Adrenal gland (tissue), 19 donors: ENCODE measurements at places on chromosomes 6 and 20. TPM values are rescaled to one million over a fixed set of nuclear protein-coding genes. Genes with fewer than 3 reads are reported as not detected.

Gene FGD2
- polyA plus RNA-seq = 28.7 TPM

Gene EEF1A2
- polyA plus RNA-seq = 151 TPM

DNA sequence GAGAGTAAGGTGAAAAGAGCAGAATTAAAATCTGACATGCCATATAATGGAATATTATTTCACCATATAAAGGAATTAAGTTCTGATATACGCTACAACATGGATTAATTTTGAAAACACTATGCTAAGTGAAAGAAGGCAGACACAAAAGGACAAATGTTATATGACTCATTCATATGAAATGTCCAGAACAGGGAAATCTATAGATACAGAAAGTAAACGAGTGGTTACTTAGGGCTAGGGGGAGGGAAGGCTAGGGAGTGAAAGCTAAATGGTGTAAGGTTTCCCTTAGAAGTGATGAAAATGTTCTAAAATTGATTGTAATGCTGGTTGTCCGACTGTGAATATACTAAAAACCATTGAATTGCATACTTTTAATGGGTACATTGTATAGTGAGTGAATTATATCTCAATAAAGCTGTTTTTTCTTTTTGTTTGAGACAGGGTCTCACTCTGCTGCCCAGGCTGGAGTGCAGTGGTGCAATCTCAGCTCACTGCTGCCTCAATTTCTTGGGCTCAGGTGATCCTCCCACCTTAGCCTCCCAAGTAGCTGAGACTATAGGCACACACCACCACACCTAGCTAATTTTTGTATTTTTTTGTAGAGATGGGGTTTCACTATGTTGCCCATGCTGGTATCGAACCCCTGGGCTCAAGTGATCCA, 8.2 kb downstream of the PRPH2 start:
- no peak for DNase-seq
- H3K4me1 ChIP-seq = no peaks in the 10 kb centered on the region
- no peaks in the 10 kb centered on the region for H3K27me3 ChIP-seq
- H3K36me3 ChIP-seq = no peaks in the 10 kb centered on the region
- H3K4me3 ChIP-seq = no peak overlapping the region

DNA sequence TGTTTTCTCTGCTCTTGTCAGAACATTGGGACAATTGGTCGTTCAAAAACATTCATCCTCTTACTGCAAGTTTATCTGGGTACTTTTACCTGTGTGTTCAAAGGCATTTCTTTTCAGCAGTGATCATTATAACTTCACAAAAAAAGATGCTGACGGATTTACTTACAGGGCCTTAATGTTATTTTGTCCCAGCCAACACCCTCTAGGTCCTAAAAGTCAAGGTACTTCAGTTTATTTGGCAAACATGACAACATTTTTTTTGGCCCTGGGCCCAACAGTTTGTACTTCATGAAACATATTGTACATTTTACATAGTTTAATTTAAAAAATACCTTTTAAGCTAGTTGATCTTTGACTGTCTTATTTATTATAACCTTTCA, 241.2 kb upstream of the TAB2 start:
- H3K4me3 ChIP-seq = no peak overlapping the region
- no peaks in the 10 kb centered on the region for H3K27me3 ChIP-seq
- H3K36me3 ChIP-seq = no peaks in the 10 kb centered on the region
- no peak for DNase-seq
- H3K4me1 ChIP-seq = peaks cover 31% of the 10 kb centered on the region

- no peak overlapping the region for H3K27ac ChIP-seq
- no peaks in the 10 kb centered on the region for H3K27me3 ChIP-seq
- no peaks in the 10 kb centered on the region for H3K4me1 ChIP-seq
- no peak for DNase-seq
These were observed 158.5 kb downstream of the SASH1 start for GRCh38 chr6:148501178-148501590.

DNA sequence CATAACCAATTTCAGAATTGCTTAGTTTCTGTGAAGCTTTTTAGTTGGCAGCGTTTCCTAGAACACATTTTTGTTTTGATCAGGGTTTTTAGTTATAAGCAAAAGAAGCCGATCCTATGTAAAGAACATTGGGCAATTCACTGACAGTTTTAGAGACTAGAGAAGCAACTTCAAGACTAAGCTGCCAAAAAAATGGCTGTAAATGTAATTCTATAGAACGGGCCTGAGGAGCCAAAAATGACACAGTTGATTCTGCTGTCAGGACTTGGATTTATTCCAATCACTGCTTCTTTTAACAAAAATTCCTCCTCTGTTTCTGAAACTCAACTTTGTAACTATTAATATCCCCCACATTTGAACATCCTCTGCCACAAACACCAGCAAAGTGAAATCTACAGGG, 236.0 kb upstream of the EYS start:
- no peaks in the 10 kb centered on the region for H3K4me1 ChIP-seq
- no peaks in the 10 kb centered on the region for H3K36me3 ChIP-seq
- no peak overlapping the region for H3K4me3 ChIP-seq
- H3K27me3 ChIP-seq = no peaks in the 10 kb centered on the region
- no peak for DNase-seq
- H3K27ac ChIP-seq = no peak overlapping the region

GRCh38 chr20:36299459-36299858, 6.7 kb upstream of the DLGAP4 start:
- H3K27me3 ChIP-seq = peaks cover 5% of the 10 kb centered on the region
- no peaks in the 10 kb centered on the region for H3K36me3 ChIP-seq
- DNase-seq = no peak
- H3K4me3 ChIP-seq = no peak overlapping the region
- H3K4me1 ChIP-seq = no peaks in the 10 kb centered on the region

DNA sequence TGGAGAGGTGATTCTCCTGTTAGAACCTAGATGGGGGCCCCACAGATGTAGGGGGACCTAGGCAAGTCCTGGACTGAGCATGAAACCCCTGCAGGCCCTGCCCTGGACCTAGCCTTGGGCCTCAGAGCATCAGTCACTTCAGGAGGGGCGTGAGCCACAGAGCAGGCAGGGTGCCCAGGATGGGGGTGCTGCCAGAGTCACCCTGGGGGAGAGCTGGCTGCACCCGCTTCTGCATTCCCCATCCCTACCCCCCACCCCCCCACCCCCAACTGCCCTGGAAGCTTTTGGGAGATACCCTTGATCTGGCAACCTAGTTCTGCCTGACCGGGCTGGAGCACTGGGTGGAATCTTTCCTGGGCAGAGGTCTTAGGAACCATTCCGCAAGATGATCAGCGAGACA, 125.6 kb downstream of the GRM4 start:
- no peak overlapping the region for H3K27ac ChIP-seq
- no peak overlapping the region for H3K4me3 ChIP-seq
- H3K36me3 ChIP-seq = no peaks in the 10 kb centered on the region
- no peak for DNase-seq
- no peaks in the 10 kb centered on the region for H3K4me1 ChIP-seq
- H3K27me3 ChIP-seq = no peaks in the 10 kb centered on the region

- peaks cover 10% of the 10 kb centered on the region for H3K27me3 ChIP-seq
- no peaks in the 10 kb centered on the region for H3K4me1 ChIP-seq
These were observed 7.7 kb upstream of the PHACTR3 start for GRCh38 chr20:59596690-59597089.

DNA sequence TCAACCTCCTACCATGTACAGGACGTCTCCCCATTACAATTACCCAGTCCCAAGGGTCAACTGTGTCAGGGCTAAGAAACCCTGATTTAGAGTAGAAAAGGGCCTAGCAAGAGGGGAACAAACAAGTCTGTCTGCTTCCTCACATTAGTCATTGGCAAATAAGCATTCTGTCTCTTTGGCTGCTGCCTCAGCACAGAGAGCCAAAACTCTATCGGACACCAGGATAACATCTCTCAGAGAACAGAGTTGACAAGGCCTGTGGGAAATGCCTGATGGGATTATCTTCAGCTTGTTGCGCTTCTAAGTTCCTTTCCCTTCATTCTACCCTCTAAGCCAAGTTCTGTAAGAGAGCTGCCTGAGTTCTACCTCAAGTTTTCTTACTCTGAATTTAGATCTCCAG, 19.0 kb upstream of the VSX1 start:
- DNase-seq = no peak
- no peaks in the 10 kb centered on the region for H3K27me3 ChIP-seq
- H3K4me1 ChIP-seq = no peaks in the 10 kb centered on the region
- H3K27ac ChIP-seq = no peak overlapping the region
- H3K36me3 ChIP-seq = no peaks in the 10 kb centered on the region
